ENCODE measurements at places on chromosomes 5 and 9. TPM values are rescaled to one million over a fixed set of nuclear protein-coding genes. Genes with fewer than 3 reads are reported as not detected.

LPAR1 gene
- total RNA-seq, result 0.32 TPM

LCN10 gene
- total RNA-seq, result 0.13 TPM

CFAP77 gene
- not detected for total RNA-seq

NUTM2G gene
- not detected for total RNA-seq

TAL2 gene
- not detected for total RNA-seq

ENTPD8 gene
- 0.16 TPM for total RNA-seq

CBY3 gene
- not detected for total RNA-seq

LCN1 gene
- total RNA-seq, result not detected

SLC34A3 gene
- not detected for total RNA-seq

SOHLH1 gene
- total RNA-seq, result not detected

TMEM167A gene
- total RNA-seq, result 55.3 TPM

FOXD4 gene
- total RNA-seq, result 0.25 TPM

TMEFF1 gene
- 3.6 TPM for total RNA-seq

HRCT1 gene
- 0.32 TPM for total RNA-seq

NUTM2F gene
- not detected for total RNA-seq

TAF11L6 gene
- not detected for total RNA-seq

LCN9 gene
- not detected for total RNA-seq

CNTRL gene
- total RNA-seq, result 14.4 TPM

ACTBL2 gene
- under 0.01 TPM for total RNA-seq

CCL27 gene
- 0.16 TPM for total RNA-seq

P4HA2 gene
- total RNA-seq, result 45.5 TPM

ATOSB gene
- 25.2 TPM for total RNA-seq

PCDHGB1 gene
- 2.8 TPM for total RNA-seq

FRMD3 gene
- 2.2 TPM for total RNA-seq

OR2V1 gene
- not detected for total RNA-seq

DNAI1 gene
- not detected for total RNA-seq

CDKN2A gene
- 5.4 TPM for total RNA-seq

FGF18 gene
- 0.06 TPM for total RNA-seq

PAPPA gene
- total RNA-seq, result 0.32 TPM

SHISAL2B gene
- total RNA-seq, result not detected

TTF1 gene
- total RNA-seq, result 14.3 TPM

DMRTA1 gene
- total RNA-seq, result 0.25 TPM

KCNV2 gene
- total RNA-seq, result not detected

PCDHA11 gene
- total RNA-seq, result under 0.01 TPM

MAMDC2 gene
- total RNA-seq, result 31.2 TPM

FREM1 gene
- total RNA-seq, result not detected

GABBR2 gene
- 0.63 TPM for total RNA-seq

SOX30 gene
- total RNA-seq, result not detected

TLE4 gene
- total RNA-seq, result 34.8 TPM

TLX3 gene
- not detected for total RNA-seq

CCNI2 gene
- 0.06 TPM for total RNA-seq

GFI1B gene
- not detected for total RNA-seq

WNK2 gene
- total RNA-seq, result not detected

LHX3 gene
- not detected for total RNA-seq
